Stimulated activated CD8-positive, alpha-beta memory T cell treated with anti-CD3 and anti-CD28 coated beads, Interleukin-12 subunit alpha, Interleukin-12 subunit beta, amount 100 ng/mL, for 1 hour (primary cell): ENCODE measurements at places on chromosomes 12 and 14.

DNA sequence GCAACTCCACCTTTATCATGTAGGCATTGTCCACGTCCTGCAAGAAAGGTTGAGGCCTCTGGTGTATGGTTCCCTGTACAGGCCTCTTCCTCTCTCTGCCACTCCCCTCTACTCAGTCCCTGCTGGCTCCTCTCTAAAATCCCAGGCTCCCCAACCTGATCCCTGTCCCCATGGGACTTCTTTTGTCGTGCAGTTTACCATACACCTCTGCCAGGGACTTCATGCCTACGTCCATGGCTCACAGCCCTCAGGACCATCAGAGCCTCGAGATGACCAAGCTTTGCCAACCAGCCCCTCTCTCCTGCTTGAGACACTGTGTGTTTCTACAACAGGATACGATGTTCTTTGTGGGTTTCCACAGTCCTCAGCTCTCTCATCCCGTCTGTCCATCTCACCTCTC, 2.9 kb downstream of the KRT2 start:
- no peak for DNase-seq

DNA sequence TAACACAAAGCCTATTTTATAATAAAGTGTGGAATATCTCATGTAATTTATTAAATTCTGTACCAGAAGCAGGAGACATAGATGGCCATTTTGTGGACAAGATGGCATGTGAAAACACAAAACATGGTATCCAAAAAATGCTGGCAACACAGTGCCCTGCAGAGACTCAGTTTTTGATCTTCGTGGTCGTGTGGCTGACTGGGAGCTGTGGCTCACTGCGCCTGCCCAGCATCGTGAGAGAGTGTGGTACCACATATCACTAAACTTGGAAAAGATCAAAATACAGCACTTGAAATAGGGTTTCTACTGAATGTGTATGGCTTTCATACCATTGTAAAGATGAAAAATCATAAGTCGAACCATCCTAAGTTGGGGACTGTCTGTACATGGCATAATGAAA, 43.0 kb upstream of the MANSC4 start:
- no peak for DNase-seq

DNA sequence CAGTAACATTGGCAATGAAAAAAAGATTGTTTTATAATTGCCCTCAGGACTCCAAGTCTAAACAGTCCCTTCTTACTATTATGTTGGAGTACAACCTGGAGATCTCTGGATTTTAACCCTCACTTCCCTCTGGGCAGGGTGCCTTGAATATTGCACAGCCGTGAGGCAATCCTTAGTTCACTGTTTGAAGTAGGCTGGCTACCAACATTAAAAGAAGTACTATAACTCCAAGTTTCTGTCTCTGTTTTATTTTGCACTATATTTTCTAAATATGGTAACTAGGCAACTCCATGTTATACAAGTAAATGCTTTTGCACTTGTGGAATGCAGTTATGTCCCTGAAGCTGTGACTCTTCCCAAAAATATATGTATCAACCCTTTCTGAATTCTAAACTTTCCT, 490.7 kb downstream of the EGLN3 start:
- DNase-seq = no peak

DNA sequence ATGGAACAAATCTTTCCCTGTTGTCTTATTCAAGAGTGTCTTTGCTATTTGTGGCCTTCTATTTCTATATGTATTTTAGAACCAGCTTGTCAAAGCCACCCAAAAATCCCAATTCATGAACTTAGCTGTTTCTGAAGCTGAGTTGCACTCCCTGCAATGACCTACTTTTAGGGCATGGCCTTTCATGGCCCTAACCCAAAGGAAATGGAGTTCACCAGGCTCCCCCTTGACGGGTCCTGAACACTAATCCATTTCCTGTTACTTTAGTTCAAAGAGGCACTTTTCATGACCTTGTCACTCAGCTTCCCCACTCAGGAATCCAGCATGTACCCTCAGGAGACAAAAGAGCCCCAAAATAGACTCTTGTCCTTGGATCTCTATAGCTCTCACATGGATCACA, 7.6 kb downstream of the TMED8 start:
- no peak for DNase-seq

DNA sequence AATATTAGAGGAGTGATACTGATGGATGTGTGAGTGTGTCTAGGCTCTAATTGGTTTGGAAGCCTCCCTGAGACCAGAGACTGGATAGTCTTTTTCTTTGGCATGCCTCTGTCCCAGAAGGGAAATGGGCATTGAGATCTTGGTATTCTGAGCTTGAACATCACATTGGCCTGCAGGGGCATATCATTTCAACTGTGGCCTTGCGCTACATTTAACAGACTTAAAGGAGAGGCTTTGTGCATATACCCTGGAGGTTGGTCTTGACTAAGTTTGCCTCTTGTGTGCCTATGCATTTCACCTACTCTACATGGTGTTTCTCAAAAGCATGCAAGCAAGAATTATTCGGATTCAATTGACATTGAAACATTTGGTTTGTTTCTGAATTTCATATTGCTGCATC, 185.4 kb downstream of the TMTC2 start:
- DNase-seq = no peak

DNA sequence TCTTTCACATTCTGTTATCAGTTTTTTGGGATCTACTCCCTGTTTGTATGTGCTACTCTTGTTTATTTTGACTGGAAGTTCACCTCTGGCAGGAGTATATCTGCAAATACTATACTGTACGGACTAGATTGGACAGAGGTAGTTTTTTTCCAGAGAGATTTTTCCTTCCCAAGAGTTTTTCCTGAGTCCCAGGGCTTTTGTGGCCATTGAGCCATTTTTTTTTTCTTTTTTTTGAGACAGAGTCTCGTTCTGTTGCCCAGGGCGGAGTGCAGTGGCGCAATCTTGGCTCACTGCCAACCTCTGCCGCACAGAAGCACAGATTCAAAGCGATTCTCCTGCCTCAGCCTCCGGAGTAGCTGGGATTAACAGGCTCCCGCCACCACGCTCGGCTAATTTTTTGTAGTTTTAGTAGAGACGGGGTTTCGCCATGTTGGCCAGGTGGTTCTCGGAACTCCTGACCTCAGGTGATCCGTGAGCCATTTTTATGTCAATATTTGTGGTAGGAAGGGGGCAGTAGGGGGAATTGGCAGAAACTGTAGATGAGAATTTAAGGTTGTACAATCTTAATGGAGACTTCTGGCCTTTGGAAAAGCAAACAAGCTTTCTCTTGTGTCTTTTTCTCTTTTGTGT, 19.4 kb downstream of the KTN1 start:
- DNase-seq = no peak

DNA sequence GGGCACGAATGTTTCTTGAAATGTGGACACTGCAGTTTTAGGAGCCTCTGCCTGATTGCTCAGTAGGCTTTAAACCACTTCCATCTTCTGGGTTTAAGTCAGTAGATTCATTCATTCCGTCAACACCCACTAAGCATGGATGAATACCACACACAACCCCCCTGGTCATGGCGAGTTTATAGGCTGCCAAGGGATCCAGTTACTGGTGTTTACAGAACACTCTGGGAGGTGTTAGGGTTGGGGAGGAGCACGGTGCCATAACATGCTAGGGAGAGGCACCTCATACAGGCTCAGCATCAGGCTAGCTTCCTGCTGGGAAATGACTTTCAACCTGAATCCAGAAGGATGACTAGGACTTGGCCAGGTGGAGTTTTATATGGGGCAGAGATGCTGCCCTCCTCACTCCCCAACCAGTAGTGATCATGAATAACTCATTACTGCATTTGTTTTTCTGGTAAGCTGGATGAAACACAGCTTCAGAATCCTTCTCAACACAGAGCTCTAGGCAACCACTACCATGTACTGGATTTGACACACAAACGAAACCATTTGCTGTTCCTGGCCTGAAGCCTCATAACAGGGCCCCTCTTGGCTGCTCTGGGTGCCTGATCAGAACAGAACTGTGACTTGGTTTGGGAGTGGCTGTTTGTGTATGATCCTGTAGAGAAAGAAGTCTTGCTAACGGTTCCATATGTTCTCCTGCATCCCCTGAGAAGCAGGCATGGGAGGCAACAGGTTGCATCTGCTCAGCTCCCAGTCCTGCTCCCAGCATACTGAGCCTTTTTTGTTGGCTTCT, 47.9 kb downstream of the FBXW8 start:
- no peak for DNase-seq

DNA sequence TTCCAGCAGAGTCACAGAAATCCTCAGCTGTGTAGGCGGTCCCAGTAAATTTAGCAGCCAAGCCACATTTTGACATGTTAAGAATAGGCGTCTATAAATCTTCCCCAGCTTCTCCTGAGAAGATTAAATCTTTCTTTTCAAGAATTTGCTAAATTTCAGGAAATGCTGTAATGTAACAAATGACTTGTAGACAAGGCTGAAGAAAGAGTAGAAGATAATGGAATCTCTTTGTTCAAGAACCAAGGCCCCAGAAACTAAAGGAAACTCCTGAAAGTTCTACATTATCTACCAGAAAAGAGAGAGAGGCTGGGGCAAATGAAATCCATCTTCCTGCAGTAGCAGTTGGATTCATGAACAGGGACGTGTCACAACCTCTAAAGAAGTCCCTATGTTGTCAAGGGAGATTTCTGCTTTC, 760.3 kb downstream of the NOVA1 start:
- DNase-seq = no peak
